ENCODE measurements at places on chromosomes 6 and 20.
A peak's percentile ranks its signal among the peaks of the same experiment; 100 is the strongest.

GRCh38 chr6:130050230-130050629 lies 31.8 kb downstream of the L3MBTL3 start:
- DNase-seq, result no peak

DNA sequence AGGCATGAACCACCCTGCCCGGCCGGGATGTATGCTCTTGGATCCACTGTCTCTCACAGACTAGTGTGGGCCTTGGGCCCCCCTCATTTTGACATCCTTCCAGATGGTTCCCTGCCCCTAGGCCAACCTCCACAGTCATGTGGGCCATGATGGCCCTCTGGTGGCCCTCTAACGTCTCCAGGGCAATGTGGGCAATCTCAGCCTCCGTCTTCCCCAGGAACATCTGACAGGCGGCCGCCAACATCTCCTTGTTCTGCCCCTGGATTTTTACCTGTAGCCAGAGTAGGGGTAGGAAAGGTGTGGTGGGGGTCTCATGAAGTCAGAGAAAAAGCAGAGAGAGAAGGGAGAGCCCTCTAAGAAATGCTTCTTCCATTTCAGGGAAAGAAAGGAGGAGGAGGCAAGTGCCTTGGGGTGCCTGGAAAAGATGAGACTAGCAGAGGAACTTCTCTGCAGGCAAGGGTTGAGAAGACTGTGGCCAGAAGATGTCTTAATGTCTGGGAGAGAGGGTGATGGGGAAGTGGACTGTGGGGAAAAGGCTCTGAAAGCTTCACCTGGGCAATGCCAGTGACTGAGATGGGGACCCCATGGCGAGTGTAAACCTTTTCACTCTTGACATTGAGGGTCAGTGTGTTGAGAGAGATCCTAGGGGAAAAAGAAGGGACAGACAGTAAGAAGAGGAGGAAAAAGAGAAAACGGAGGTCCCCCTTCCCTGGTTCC lies 1.3 kb downstream of the FLOT1 start:
- no peak for DNase-seq

- peak; percentile 37 for DNase-seq
Observed at GRCh38 chr6:136784910-136785746, 7.1 kb downstream of the MAP3K5 start.

- DNase-seq, result no peak
Observed at GRCh38 chr20:9051508-9051907, 17.4 kb upstream of the PLCB4 start.

DNA sequence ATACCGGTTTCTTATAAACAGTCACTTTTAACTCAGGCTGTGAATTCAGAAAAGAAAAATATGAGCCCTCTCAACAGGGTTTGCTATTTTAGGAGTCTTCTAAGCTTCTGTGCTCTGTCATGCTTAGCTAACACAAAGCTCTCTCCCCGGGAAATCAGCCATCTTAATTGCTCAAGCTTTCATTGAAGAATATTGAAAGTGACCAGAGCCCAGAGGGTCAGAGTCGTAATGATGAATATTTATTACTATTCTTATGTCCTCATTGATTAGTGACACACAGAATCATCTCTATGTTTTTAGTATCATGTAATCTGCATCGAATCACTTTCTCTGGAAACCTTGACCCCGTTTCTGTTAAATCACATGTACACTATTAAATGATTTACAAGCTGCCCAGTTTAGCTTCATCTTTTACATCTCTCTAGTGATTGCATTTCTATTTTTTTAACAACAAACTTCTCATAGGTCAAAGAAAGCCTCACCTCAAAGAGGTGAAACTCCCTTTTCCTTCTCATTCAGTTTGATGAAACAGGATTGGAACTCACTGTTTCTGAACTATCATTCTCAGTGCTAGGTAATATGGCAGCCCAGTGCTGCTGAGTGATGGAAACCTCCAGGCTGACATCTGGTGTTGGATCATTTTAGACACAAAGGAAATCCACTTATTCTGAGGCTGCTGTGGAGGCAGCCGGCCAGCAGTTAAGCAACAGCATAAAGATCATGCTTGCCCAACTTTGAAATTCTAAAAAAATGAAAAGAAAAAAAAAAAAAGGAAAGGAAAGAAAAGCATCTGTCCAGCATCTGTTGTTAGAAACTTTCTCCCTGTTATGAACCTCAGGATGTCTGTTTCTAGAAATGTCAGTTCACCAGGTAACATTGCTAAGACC lies 96.3 kb downstream of the RFPL4B start:
- DNase-seq, result peak; percentile 80

DNA sequence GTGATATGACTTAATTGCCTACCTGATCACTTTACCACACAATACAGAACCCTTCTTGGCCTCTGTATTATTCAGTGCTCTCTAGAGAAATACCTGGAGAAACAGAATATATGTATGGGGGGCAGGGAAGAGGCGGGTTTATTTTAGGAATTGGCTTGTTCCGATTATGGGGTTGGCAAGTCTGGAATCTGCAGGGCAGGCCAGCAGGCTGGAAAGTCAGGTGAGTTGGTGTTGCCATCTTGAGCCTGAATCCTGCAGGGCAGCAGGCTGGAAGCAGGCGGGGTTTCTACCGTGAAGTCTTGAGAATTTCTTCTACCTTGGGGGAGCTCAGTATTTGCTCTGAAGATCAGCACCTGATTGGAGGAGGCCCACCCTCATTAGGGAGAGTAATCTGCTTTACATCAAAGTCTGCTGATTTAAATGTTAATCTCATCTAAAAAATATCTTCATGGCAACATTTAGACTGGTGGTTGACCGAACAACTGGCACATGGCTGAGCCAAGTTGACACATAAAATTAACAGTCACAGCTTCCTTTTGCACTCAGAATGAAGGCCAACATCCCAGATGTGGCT lies 193.9 kb downstream of the ZDHHC14 start:
- DNase-seq, result no peak

- peak; percentile 80 for DNase-seq
Observed at GRCh38 chr20:3681931-3682781, at the start of gene ADAM33. Gene ADAM33 (minus strand): TSS chr20:3682010. CDS start chr20:3682004, 6 bp downstream.

GRCh38 chr20:50746138-50746940 lies 15.0 kb downstream of the PARD6B start:
- DNase-seq, result no peak

- DNase-seq, result no peak
Observed at GRCh38 chr6:119449331-119450156, 100.0 kb upstream of the MAN1A1 start.

- DNase-seq, result no peak
Observed at GRCh38 chr6:110544472-110544871, 68.1 kb upstream of the SLC22A16 start.

DNA sequence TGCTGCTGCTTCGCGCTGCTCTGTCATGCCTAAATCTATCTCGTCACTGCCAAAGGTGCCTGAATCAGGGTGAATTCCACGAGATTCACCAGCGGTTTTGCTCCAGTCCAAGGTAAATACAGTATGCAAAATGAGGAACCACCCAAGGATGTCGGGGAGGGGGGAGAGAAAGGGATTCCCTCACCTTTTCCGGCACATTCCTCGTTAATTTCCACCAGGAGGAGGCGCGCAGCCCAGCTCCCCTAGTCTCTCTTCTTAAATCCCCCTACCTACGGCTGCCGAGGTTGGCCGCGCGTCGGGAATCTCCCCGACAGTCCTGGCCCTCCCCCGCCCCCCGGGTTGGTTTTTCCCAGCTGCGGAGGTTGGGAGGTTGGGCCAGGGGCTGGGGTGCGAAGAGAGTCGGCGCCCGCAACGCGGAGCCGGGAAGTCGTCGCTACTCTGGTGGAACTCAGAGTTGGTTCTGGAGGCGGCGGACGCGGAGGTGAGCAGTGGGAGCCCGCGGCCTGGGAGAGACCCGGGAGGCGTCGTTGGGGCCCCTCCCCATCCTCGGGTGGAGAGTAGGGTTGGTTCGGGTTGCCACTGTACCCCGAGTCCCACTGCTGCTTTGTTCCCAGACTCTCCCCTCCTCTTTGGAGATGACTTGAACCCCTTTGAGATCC lies at the start of gene TPBG:
TPBG (plus strand) TSS at position 390 of the 659 bp plus-strand sequence. CDS start 1,145 bp downstream, outside the sequence.
- DNase-seq, result peak; percentile 59

GRCh38 chr20:3751675-3752385 lies 15.7 kb downstream of the ADISSP start:
- peak; percentile 53 for DNase-seq

DNA sequence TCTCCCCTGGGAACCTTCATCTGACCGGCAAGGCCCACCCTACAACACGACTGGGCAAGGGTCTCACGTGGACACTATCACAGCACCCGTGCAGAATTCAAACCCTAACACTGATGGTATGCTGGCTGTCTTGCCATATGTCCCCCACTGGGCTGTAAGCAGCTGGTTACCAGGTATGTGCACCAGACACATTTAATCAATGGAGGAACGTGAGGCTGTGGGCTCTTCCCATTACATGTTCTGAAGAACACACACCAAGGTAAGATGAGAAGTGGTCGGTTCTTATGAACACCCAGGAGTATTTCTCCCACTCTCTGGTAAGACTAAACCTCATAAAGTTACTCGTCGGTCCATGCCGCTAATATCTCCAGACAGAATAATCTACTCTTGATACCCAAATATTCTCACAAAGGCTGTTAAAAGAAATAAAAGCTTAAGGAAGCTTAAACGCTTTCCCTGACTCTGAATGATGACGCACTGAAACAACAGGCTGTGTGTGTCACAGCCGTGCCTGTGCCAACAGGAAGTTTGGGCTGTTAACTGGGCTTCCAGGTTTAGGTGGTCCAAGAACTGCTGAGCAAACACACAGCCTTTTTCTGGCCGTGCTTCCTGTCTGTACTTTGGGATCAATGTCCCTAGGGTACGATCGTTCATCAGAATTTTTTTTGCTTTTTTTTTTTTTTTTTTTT lies 75.3 kb downstream of the SLC23A2 start:
- peak; percentile 70 for DNase-seq

DNA sequence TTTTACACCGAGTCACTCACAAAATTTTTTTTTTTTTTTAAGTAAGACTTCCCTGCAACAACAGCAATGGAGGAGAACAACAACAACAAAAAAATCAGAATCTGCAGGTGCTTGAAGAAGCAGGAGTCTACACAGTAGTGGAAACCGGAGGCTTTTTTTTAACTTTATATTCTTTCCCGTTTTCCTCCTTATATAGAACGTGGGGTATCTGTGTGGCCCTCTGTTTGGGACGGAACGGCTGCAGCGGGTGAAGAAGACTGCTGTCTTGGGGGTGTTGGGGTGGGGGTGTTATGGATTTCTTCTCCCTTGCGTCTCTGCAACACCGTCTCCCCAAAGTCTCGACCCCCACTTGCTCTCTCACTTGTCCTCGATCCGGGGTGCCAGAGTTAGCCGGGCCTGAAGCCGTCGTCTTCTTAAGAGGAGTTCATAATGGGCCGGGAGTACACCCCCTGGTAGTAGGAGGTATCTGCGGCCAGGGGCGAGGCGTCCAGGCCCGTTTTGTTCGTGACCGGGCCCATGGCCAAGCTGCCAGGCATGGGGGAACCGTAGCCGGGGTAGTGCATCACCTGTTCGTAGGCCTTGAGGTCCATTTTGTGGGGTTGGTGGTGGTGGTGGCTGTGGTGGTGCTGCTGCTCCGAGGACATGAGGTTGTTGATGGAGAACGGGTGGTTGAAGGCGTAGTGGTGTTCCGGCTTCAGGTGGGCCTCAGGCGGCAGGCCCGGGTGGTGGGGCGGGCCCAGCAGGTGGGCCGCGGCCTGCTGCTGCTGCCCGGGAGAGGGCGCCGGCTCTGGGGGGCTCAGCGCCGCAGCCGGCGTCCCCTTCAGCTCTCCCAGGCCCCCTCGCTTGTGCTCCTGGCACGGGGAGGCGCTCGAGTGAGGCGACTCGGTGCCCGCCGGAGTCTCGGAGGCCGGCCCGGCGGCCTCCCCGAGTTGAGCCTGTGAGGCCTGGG lies 2.7 kb downstream of the FOXA2 start:
- no peak for DNase-seq

DNA sequence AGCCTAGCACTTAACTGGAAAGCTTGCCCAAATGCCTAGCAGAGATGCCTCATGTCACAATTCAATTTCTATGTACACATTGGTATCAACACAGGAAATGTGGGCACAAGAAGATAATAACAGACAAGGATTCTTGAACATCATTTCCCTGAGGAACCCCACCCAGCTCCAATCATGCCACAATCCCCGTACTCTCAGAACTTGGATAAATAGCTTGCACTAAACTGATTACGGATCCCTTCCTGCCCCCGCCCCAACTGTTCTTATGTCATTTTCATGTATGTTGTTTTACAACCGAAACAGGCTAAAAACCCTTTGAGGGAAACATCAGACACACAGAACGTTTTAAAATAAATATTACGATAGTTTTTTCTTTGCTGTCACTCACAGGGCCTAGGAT lies 87.1 kb downstream of the BACH2 start:
- no peak for DNase-seq

DNA sequence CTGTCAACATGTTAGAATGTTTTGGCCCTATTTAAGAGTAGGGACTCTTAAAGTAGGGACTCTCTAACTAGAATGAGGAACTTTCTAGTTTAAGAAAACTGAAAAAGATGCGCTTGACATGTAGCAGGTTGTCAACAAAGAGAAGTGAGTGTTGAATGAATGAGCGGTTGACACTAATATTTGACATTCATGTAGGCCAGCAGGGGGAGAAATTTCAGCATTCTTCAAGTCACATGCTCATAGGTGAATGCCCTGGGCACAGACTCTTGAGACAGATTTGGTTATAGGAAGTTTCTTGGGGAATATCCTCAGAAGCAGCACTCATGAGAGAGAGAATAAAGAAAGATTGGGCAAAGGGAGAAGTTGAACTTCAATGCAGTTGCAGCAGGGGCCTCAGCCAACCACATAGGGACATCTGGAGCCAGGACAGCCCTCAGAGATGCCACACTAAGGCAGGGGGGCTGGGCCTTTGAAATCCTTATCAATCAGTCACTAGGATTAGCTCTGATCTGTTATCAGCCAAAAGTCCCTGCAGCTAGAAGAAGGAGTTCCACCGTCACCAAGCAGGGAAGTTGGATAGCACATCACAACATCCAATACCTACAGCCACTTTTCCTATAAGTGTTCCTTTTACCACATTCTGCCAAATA lies 145.1 kb upstream of the FKBP1C start:
- DNase-seq, result no peak

- no peak for DNase-seq
Observed at GRCh38 chr20:37464611-37465010, 56.4 kb upstream of the NNAT start.

DNA sequence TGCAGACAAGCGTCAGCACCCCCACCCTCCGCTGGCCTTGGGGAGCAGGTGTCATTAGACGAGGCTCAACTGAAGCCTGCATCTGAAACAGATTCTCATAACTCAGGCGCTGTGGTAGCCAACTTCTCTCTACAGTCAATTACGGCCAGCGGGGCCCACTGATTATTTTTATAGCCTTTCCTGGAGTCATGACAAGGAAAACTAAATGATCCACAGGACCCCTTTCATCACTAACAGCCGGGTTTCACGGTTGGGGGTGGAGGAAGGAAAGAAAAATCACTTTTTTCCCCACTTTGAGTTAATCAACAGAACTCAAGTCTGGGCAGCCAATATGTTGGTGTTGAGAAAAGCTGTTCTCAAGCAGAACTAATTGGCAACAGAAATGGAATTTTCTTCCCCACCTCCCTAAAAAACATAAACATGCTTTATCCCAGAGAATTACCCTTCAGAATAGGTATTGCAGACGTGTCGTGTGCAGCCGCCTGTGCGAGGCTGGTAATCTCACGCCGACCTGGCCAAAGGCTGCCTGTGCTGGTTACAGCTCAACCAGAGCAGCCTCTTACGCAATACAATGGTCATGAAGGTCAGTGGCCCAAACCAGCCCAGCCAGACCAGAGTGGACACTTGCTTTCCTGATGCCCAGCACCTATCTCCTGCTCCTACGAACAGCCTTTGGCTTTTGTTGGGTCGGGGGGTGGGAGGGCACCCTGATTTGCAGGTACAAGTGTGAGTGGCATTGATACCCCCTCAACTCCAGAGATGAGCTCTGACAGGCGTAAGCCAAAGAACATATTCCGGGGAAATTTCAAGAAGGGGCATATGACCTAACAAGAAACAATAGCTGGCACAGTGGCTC lies 11.0 kb downstream of the RIPOR3 start:
- peak; percentile 78 for DNase-seq

GRCh38 chr6:31609519-31610406 lies 5.3 kb upstream of the AIF1 start:
- DNase-seq, result no peak

Data from psoas muscle (tissue), 8 donors.